ENCODE measurements at places on chromosomes 16 and 17.

- DNase-seq: no peak
These were observed 157.9 kb downstream of the WWOX start for GRCh38 chr16:78257376-78257728.

DNA sequence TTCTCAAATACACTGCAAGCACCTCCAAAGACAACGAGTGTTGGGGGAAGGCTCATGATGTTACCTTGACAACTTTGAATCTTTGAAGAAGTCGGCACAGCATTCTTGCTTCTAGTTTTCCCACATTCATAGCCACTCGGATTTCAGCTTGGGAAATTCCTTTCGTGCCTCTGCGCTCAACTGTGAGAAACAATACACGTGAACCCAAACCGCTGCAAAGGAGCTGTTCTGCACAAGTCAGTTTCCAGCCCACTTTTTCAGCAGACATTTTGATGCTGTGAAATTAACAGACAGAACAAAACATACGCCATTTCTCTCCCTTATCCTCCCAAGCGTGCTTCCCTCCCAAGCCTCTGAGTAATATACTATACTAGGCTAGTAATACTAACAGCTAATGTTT is 41.2 kb downstream of the GTF3C1 start:
- DNase-seq: no peak

DNA sequence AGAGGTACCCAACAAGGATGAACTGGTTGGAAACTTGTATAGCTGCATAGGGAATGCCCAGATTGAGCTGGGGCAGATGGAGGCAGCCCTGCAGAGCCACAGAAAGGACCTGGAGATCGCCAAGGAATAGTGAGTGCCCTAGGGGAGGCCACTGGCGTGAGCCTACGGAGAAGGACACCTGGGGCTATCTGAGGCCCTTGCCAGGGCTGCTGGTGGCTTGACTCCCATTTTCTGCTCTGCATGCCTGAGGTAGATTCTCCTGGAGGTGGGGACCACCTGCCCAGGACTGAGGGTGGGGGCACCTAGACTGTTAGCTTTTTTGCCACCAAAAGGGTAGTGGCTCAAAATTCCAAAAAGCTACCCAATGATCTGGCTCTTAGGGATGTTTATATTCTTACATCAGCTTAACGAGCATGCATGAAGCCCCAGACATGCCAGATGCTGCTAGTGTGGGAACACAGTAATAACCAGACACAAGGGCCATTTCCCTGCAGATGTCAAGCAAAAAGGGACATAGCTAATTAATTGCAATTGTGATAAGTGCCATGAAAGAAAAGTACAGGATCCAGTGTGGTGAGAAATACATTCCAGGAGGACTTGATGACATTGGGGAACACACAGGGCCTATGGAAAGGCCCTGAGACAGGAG is 8.8 kb downstream of the ODAD4 start:
- no peak for DNase-seq

- DNase-seq: no peak
These were observed 2.8 kb upstream of the ALDOC start for GRCh38 chr17:28579526-28579925.

- DNase-seq: no peak
These were observed 5.7 kb downstream of the NECAB2 start for GRCh38 chr16:83973581-83974385.

- no peak for DNase-seq
These were observed 5.1 kb downstream of the CLEC16A start for GRCh38 chr16:10949424-10949970.

DNA sequence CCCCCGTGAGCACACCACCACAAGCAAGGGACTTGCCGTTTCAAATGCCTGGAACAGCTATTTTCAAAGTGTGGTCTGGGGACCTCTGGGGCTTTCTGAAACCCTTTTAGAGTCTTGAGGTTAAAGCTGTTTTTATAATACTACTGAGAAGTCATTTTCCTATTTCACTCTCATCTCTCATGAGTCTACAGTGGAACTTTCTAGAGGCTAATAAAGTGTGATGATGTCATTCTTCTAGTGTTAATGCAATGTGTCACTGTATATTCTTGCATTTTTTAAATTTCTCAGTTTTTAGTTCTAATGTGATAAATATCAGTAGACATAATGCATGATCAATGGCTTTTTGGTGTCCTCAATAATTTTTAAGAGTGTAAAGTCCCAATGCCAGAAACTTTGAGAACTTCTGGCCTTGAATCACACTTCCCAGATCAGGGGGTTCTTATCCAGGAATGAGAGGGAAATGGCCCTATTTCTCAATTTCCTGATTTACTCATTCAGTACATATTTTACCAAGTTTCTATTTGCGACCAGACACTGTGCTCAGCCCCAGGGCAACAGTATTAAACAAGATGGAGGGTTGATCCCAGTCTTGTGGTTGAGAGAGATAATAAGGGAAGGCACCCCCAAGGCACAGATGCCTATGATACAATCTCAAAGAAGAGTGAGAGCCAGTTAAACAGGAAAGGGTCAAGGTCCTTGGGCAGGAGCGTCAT is 444.0 kb downstream of the HS3ST3B1 start:
- DNase-seq: no peak

- DNase-seq: no peak
These were observed 6.8 kb upstream of the NOTUM start for GRCh38 chr17:81967533-81968395.

DNA sequence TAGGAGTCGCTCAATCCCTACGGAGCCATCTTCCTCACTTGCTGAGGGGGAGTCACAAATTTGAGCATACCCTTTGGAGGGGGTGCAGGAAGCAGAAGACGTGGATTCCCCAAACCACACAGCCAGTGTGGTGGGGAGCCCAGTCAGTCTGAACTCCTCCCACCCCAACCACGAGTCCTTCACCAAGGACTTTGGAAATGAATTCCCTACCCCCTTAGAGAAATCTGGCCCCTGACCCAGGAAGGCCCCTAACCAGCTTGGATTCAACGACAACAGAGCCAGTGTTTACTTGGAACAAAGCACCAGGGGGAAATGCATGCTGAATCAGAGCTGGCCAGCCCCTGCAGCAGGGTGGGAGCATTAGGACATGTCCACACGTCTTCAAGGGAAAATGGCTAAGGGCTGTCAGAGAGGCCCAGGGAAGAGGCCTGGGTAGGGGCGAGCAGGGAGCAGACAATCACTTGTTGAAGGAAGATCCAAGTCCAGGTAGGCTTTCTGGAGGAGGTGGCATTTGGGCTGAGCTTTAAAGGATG is 5.5 kb upstream of the TMEM92 start:
- DNase-seq: no peak

DNA sequence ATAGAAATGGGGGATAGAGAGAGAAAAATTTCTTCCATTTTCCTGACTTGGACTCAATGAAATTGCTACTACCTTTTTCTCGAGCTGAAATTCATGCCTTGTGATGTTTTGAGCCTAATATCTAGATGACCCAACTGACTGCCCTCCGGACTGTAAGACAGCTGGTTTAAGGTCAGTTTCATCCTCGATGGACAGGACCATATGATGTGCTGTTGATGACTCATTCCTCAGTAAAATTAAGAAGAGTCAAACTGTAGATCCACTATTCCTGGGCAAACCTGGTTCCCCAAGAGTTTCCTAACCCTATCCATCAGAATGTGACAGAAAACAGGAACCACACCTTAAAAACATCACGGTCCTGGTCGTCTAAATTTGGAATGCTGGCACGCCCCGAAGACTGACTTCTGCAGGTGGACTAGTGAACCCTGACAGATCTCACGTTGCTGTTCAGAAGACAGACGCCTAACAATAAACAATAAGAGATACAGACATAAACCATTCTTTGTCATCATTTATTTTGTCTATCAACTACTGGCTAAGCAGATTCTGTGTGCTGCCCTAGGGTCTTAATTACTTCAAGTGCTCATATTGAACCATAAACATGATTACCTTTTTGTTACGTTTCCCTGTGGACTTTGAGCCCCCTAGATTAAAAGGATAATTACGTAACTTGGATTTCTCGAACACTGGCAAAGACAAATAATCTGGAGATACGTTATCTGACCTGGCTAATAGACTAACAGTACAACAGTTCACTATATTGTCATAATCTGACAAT is 45.1 kb upstream of the NOS2 start:
- no peak for DNase-seq

- no peak for DNase-seq
These were observed 15.4 kb upstream of the CTCF start for GRCh38 chr16:67546761-67547422.

- DNase-seq: no peak
These were observed 165.3 kb upstream of the ZNF267 start for GRCh38 chr16:31708348-31708747.

DNA sequence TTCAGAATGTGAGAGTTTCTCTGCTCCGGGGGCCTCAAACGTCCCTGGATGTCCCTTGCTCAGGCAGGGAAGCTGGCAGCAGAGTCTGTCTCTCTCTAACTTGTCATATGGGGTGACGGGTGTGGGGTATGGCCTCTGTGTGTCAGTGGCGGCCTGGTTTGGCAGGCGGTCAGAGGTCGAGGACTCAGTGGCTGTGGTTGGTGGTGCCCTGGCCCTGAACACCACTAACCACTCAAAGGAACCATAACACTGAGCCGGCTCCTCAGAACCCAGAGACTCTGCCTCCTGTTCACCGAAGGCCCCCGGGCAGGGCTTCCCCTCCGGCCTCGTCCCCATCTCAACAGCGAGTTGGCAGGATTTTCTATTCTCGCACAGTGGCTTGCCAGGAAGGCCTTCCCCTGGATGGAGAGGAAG is 677 bp downstream of the P2RX1 start:
- DNase-seq: no peak

DNA sequence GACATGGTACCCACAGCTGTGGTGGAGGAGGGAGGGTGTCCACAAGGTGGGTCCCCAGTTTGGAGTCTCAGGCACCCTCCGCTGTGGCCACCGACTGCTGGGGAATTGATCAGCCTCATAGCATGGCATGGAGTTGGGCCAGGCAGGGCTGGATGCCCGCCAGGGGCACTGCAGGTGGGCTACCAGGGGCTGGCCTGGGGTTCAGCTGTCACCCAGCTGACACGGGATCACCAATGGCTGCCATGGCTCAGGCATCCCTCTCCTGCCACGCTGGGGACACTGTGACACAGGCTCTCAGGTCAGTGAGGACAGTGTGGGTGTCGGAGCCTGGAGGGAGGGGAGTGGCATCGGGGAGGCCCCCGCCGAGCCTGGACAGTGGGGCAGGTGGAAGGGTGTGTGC is 19.8 kb upstream of the SSTR5 start:
- DNase-seq: no peak

DNA sequence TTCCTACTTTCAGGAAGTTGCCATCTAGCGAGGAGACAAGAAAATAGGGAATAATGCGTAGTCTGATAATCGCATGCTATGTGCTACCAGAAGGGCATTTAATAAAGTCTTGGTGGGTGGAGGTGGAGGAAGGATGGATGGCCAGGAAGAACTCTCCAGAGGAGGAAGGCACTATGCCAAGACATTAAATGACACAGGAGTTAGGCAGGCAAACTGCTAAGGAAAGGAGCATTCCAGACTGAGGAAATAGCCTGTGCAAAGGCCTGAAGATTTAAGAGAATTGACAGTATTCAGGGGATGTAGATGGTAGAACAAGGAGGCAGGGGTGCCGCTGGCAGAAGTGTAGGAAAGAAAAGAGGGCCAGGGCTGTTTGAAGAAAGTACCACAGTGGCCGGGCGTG is 19.3 kb upstream of the ARHGAP44 start:
- DNase-seq: no peak

GRCh38 chr17:42272162-42272907 is 3.9 kb downstream of the STAT5B start:
- no peak for DNase-seq

DNA sequence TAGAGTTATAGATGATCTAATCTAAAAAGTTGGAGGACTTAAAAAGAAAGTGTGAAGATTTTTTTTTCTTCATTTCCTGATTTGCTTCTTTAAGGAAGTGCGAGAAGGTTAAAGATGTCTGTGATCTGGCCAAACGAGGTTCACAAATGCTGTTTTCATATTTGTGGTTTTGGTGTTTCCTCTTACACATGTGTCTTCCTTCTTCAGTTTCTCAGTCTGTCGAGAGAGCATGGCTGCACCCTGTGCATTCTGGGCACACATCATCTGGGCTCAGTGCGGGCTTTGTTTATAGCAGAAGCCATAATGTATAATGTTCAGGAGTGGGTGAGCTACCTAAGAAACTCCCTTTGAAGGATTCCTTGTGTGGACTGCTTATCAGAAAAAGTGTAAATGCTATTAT is 260.4 kb upstream of the TBX2 start:
- DNase-seq: no peak

DNA sequence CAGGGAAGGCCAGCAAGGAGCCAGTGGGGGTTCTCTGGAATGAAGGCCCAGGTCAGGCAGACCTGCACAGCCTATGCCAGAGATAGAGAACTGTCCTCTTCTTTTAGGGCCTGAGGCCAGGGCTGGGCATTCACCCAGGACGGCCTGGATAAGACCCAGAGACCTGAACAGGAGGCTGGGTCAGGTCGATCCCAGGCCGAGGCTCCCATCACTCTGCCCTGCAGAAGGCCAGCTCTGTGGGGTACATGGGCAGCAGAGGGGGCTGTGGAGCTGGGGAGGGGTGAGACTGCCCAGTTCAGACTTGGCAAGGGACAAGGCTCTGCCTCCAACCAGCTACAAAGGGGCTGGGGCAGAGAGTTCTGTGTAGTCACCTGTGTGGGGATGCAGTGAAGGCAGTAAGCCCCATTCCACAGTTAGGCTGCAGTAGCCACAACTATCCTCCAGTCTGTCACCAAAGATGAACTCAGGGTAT is 14.6 kb downstream of the HSD11B2 start:
- DNase-seq: no peak

GRCh38 chr17:77846531-77847085 is 111.9 kb upstream of the TNRC6C start:
- DNase-seq: no peak

DNA sequence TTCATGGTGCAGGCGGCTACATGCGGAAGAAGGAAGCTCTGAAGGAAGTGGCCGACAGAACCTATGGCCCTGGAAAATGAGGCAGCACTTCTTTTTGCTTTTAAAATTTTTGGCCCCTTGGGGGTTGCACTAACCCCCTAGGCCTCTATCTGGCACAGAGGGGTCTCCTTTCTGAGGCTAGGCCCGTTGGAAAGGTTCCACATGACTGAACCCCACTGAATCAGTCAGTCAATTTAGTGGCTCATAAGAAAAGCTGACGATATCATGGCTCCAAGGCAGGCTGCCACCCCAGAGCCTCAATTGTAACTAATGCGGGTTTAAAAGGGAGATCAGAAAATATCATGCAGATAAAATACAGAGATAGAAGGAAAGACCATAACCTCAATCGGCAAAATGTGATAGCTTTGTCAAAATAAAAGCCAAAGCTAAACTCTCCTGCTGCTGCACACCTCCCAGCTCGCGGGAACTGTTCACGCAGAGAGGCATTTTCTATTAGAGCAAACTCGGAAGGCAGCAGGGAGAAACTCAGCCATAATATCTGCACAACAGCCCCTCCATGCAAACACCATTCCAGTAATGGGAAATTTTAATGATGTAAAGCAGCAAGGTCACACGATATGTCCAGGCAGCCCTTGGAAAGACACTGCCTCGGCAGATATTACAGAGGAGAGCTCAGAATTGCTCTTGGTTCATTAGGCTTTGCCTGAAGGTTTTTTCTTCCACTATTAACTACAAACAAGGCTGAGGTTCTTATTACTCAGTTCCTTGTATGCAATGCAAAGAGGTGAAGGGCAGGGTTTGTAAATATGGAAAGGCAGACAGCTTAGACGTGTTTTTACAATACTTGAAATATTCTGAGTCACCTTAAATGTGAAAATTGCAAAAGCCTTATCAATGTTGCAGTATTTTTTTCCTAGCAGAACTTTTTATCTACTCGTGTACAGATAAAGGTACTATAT is 200.4 kb upstream of the PMFBP1 start:
- no peak for DNase-seq

- DNase-seq: no peak
These were observed 28.7 kb downstream of the MPG start for GRCh38 chr16:106623-107324.

GRCh38 chr17:49015179-49015923 is 18.2 kb downstream of the IGF2BP1 start:
- no peak for DNase-seq

Data from brain pericyte (primary cell).